ENCODE measurements at places on chromosomes 11 and 22. TPM values are rescaled to one million over a fixed set of nuclear protein-coding genes. Genes with fewer than 3 reads are reported as not detected.

TMEM45B gene
- not detected for polyA plus RNA-seq

DNA sequence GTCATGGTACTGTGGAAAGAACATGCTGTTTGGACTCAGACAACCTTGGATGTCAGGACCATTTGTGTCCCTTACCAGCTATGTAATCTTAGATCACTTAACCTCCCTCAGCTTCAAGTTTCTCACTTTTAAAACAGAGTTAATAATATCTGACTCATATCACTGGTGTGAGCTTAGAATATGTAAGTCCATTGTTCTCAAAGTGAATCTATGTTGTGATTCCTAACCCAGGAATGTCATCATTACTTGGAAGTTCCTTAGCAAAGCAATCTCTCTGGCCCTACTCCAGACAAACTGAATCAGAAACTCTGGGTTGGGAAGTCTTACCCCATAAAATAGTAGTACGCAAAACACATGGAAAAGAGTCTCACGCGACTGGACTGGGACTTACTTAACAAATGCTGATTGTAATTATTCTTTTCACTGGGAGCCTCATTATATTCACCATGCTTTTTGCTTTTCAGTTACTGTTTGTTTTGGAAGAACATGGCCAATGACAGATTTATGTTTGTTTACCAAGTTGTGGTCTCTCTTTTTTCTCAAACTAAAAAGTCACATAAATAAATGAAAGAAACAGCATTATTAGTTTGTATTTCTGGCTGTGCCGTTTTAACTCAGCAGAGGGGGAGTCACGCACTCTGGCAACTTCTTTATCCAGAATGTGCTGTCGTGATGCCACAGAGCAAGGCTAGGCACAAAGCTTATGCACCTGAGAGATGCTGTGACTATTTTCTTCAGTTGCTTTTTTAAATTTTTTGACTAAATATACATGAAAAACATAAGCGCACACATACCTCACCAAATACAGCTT is 217.7 kb upstream of the CTSC start:
- no peak for DNase-seq

- no peak for DNase-seq
Observed at GRCh38 chr11:29227811-29228210, 789.0 kb downstream of the KCNA4 start.

GRCh38 chr11:88535916-88536547 is 198.5 kb upstream of the CTSC start:
- no peak for DNase-seq

PANX2 gene
- polyA plus RNA-seq, result not detected

PATE4 gene
- not detected for polyA plus RNA-seq

LBHD1 gene
- polyA plus RNA-seq, result 1.8 TPM

DNA sequence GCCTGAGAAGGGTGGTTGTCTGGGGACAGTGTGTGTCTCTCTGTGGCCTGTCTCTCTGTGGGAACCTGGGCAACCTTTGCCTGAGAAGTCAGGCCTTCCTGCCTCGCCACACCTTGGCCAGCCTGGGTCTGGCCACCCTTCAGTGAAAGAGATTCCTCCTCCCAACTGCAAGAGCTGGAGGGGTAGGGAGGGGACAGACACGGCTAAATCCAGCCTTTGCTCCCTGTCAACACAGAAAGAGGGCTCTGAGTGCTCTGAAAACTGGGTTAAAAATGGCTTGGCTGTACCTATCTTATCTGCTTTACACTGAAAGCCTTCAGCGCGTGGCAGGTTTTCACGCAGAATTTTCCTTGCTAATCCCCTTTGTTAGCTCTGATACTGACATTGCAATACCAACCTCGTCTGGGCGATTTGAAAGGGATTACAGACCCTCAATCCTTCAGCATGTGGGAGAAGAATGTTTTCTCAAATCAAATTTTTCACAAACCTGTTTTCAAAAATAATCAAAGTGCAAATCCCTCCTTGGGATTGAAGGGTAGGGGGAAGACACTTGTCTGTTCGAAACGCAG is 163.7 kb downstream of the DSCAML1 start:
- no peak for DNase-seq

- no peak for DNase-seq
Observed at GRCh38 chr22:29946220-29946619, 63.2 kb downstream of the MTMR3 start.

GRCh38 chr22:30304495-30305244 is 15.4 kb upstream of the CASTOR1 start:
- DNase-seq, result no peak

DNA sequence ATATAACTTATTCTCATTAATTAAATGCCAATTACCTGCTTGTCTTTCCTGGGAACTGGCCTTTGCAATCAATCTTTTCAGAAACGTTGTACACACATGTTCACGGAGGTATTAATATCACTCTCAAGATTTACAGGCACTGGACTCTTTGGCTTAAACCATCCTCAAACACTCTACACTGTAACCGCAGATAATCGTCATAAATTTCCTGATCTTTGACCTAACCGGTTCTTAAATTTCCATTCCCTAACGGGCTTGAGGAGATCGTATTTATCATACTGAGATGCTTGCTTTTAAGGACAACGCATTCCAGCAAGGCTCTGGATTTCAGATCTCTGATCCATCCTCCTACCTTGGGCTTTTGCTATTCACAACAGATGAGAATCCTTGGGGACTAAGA is 72.8 kb downstream of the ARL14EP start:
- DNase-seq, result no peak

DNA sequence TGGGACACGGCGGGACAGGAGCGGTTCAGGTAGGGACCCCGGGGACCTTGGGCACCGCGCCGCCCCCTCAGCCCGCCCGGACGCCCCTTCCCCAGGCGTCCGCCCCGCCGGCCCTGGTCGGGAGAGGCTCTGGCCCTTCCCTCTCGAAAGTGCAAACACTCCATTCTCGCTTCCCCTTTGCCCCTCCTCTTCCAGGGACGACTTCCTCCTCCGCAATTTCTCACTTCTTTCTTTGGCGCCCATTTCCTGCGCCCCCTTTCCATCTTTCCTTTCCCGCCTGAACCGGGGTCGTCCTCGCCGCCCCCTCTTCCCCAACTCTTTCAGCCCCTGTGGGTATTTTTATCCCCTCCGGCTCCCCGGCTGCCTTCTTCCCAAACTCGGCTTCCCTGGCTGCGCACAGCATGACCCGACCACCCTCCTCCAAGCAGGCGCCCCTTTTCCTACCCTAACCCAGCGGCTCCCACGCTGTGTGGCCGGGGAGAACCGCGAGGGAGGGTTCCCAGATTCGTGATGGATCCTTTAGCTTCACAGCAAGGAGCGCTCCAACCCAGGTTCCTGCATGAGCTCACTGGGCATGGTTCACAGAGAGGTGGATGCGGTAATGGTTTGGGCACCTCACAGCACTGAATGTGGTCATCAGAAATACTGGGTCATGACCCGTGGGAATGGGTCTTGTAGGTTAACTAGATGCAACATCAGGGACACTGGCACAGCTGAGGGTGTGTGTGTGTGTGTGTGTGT is 689 bp downstream of the RAB39A start:
- peak; percentile 26 for DNase-seq

GRCh38 chr22:33919391-33920196 is 682 bp downstream of the LARGE1 start:
- peak; percentile 38 for DNase-seq

SLC35C1 gene
- polyA plus RNA-seq, result 5.3 TPM

- no peak for DNase-seq
Observed at GRCh38 chr11:10426475-10426874, 28.6 kb upstream of the AMPD3 start.

- DNase-seq, result no peak
Observed at GRCh38 chr11:110897035-110897434, 184.8 kb upstream of the ARHGAP20 start.

DNA sequence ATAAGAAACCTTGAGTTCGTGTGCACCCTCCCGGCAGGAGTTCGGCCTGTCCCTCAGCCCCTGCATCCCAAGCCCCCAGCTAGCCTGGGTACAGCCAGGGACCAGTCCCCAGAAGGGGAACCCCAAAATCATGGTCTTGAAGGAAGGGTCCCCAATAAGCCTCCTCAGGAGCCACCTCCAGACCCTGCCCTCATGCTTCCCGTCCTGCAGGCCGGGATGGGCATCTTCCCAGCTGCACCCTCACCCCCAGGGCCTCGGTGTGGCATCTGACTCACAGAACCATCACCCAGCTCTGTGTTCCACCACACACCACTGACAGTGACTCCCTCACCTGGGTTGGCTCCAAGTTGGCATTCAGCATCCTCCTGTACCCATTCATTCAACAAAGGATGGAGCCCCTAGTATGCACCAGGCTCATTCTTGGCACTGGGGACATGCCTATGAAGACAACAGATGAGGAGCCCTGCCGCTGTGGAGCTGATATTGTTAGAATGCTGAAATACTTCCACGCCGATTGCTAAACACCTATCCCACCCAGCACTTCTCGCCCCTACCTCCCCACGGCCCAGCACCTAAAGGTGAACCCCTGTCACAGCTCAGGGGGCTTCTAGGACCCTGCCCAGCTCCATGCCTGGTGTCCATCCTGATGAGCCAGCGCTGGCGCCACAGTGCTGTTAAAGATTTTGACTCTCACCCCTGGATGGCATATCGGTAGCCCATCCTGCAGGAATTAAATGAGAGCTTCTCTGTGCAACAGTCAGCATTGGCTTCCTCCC is 77.8 kb downstream of the BUD13 start:
- DNase-seq, result no peak

DNA sequence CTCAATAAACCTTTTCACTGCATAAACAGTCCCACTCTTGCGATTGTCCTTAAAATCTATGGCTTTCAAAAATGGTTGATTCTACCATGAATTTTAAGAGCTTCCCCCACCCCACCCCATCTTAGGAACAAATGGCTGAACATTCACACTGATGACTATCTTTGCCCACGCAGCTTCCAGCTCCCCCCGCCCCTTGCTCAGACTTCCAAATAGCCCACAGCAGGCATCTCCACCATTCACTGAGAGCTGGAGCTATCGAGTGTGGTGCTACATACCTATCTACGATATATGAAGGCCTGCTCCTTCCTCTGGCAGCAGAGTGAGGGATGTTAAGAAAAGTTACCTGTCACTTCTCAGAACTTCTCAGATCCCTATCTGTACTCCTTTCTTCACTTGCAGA is 26.7 kb downstream of the EIF3F start:
- DNase-seq, result no peak

- DNase-seq, result no peak
Observed at GRCh38 chr11:45644981-45645889, 20.2 kb downstream of the CHST1 start.

Data from heart left ventricle (tissue), 16 donors.